ENCODE measurements at places on chromosomes 5 and 9.

DNA sequence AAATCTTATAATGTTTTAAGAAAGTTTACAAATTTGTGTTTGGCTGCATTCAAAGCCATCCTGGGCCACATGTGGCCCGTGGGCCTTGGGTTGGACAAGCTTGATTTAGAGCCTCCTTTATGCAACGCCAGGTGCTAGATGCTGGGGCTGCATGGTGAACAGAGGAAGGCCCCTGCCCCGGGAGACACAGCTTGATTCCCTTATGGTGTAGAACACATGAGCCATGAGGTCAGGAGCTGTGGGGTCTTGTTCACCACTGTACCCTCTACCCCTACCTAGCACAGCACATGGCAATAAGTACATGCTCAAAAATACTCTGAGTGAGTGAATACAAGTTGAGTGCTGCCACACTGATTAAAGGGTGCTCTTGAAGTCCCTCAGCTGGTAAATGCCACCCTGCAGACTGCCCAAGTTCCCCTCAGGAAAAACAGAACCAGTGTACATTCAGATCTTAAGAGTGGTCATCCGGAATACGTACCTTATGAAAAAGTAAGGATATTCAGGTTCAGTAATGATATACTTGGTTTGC lies 71.9 kb downstream of the ARRDC3 start:
- DNase-seq = no peak

DNA sequence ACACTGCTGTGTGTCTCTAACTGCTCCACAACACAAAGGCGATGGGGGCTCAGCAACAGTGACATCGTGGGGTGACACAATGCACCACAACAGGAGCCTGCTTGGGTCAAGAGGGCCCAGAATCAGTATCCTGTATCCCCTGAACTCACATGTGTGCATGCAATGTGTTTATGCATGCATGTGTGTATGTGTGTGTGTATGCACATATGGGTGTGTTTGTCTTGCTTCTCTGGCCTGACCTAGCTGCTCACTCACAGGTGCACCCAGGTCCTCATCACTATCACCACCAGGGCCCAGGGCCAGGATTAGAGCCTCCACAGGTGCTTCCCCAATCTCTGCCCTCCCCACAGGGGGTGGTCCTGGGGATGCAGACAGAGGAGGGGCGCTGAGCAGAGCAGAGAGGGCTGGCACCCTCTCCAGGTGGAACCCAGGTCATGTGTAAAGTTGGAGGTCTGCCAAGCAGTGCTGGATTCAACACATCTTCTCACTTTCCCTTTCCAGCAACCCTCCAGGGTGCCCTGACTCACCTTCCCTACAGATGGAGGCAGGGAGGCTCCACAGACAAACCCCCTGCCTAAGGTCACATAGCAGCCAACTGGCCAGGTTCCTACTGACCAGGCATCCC lies 18.1 kb upstream of the ZNF484 start:
- DNase-seq = no peak

DNA sequence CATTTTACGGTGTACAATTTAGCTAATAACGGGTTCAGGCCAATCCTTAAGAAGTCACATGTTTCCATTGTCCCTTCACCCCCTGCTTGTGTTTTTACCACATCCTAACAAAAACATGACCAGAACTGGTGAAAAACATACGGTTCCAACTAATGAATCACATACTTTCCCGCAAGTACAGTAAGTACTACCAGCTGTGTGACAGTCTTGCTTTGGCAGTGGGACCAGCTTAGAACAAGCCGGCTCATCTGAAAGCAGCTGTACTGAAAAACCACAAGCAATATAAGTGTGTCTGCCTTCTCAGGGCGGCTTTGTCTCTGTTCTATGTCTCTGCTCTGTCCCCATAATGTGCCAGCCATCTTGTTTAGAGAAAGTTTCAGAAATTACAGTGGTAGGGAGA lies 242.5 kb downstream of the BNC2 start:
- DNase-seq = no peak

DNA sequence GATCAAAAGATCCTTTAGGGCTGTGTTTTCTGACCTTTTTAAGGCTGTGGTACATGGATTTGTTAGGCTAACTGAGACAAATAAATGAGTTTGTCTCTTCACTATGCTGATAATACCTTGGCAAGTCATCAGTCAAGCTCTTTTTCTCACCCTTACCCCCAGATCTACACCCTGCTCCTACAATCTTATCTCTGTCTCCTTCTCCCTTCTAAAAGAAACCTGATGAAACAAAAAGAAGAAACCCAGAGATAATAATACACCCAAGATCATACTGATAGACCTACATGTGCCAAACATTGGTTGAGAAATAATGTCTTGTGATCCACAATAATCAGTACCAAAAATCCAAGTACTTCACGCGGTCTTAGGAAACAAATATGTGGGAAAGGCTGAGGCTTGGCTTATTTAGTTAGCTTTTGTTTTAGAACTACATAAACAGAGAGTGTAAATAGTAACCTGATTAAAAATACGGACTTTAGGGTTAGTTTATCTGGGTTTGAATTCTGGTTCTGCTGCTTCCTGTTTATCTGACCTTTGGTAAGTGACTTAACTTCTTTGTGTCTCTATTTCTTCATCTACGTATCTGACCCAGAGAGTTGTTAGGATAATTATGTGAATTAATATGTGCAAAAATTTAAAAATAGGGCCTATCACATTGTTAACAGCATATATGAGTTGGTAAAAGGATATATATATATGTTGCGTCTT lies 24.8 kb upstream of the PDCD1LG2 start:
- no peak for DNase-seq

DNA sequence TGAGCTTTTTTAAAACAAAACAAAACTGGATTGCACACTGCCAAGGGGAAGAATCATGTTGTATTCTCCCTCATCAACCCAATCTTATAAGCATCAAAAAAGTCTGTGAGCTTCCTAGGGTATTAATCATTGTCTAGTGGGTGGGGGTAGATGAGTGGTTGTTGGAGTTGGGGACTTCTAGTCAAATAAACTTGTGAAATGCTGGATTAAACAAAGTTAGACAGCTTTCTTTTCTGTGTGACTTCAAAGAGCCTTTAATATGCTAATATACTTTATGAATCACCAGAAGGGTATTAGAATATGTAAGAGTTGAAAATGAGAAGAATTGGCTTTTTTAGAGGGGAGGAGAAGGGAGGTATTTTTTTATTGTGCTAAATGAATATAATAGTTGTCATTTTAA lies 87.7 kb downstream of the GALNT10 start:
- DNase-seq = no peak

GRCh38 chr5:746258-746761 lies 38.2 kb downstream of the ZDHHC11B start:
- DNase-seq = no peak

- no peak for DNase-seq
Measured at GRCh38 chr9:91847581-91848091, 102.4 kb downstream of the ROR2 start.

DNA sequence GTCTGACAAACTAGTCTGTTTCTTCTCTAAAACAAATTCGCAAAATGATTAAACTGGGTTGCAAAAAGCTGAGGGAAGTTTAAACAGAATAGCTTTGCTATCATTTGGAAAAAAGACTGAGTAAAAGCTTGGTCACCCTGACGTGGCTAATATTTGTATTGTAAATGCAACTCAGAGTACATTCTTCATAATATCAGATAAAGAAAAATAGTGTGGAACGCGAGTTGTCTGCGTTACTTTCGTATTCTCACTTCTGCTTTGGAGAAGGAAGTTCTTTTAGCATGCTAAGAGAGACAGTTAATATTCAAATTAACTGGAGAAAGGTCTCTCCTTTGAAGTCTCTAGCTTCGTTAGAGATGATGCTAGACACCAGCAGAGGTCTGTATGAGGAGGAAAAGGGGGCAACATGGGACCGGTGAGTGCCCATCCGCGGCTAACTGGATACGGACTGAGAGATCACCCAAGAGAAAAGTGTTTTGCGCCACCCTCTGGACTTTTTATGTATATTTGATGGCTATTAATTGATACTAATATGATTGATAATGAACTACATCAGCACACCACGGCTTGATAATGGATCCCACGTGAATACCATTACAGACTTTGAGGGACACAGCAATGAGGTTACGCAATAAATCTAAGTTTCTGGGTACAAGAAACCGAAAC lies 2.9 kb upstream of the CNTRL start:
- DNase-seq = no peak

DNA sequence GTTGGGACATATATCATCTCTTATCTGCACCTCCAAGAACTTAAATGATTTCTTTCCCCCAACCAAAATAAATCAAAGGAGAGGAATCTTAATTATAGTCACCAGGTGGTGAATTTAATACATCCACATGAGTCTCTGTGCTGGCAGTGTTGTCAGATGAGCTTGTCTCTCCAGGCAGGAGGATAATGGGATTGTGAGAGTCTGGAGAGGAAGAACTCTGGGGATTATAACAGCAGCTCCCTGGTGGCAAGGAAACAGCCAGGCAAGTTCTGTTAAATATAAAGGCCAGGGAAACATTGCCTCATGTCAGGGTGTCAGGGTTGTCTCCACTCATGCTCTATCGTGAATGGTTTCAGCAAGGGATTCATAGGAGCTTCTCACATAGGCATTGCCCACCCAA lies 80.8 kb downstream of the TLR4 start:
- no peak for DNase-seq

GRCh38 chr9:98007251-98007928 lies 24.2 kb downstream of the ANP32B start:
- DNase-seq = no peak

GRCh38 chr9:70192707-70193106 lies 66.1 kb upstream of the SMC5 start:
- DNase-seq = no peak

- no peak for DNase-seq
Measured at GRCh38 chr5:22896152-22896551, 43.0 kb upstream of the CDH12 start.

DNA sequence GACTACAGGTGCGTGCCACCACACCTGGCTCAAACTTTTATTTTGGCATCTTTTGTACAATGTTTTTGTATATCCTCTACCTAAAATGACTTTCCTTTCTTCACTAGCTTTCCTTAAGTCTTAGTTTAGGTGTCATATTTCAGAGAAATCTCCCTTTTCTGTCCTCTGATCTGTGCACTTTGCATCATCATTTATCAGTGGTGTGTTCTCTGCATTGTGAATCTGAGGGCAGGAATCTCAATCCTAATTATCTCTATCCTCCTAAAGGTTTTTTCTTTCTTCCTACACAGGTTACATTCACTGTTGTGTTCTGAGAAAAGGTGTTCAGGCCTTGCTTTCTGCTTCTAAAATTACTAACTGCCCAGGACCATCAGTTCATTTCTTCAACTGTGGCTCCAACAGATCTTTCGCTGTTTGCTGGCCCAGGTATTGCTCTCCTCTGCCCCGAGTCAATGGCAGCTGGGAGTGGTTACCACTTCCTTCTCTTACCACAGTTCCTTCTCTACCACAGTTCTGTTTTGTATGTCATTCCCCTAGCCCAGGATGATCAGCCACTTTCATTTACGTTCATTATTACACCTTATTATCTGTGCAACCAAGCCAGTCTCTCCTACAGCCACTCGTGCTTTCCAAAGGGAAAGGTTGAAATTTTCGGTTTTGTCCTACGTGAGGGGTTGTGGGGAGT lies 14.0 kb downstream of the TGFBR1 start:
- no peak for DNase-seq

- DNase-seq = no peak
Measured at GRCh38 chr5:60226128-60226527, 332.6 kb upstream of the PDE4D start.

GRCh38 chr9:93911801-93912554 lies 43.2 kb downstream of the BARX1 start:
- DNase-seq = no peak

DNA sequence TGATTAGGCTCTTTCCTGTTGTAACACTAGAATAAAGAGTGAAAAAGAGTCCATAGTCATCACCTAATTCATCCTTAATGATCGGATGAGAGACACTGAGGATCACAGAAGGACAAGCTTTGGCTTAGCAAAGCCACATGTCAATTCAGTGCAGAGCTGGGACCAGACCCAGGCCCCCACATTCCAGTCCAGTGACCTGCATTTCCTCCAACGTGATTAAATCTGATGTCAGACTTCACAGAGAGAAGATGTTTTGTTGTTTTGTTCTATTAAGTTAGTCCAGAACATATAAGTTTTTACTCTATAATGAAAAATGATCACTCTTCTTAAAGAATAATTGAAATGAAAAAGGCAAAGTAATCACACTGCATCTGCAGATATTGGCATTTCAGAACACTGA lies 377.9 kb upstream of the PAPPA start:
- no peak for DNase-seq

DNA sequence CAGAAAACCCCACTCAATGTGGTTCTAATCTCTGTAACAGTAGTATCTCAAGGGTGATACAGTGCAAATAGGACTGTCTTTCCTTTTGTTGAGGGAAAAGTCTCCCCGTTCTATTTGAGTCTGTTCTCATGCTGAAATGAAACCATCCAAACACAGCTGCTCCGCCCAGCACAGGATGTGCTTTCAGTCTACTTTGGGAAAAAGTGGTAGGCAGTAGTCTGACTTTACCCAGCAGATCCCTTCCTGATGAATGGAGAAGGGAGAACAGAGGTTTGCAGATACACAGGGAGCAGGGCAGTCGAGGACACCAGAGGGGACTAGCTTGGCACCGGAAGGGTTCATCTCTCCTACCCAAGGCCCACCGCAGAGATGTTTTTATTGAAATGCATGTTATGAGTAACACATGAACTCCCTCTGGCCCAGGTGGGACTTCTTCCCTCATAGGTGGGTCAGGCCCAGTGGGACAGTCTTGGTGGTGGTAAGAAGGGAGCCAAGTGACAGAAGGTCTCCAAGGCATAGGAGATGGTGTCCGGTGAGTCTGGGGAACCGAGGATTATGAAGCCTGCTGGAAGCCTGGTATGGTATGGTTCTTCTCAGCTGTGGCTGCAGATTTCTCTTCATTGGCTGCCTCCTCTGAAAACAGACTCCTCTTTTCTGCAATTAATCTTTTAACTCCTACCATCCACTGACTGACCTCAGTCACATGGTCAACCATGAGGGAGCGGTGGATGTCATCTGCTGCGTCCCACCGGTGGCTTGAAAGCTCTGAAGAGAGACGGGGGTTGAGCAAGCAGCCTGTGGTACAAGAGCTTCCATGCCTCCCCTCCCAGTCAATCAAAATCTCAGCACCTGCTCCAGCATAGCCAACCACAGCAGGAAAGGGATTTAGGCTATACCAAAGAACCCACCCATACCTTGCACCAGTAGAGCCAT lies 3.0 kb downstream of the EIF4EBP3 start:
- no peak for DNase-seq

DNA sequence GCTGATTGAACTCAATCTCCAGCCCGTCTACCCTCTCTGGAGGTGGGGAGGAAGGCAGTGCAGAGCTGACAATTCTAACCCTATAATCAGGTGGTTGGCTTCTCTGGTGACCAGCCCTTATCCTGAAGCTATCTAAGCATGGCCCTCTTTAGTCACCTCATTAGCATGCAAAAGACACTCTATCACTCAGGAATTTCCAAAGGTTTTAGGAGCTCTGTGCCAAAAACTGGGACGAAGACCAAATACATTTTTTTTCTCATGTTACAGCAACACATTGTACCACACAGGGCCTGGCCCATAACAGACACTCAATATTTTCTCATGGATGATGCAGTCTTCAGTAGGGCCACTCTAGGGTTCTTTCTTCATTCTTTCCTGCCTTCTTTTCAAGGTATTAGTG lies 118.8 kb upstream of the VLDLR start:
- DNase-seq = no peak

GRCh38 chr5:88193896-88194295 lies 74.7 kb downstream of the TMEM161B start:
- DNase-seq = no peak
